PC-9 (cell line): ENCODE measurements at places on chromosomes 16 and 17. TPM values are rescaled to one million over a fixed set of nuclear protein-coding genes. Genes with fewer than 3 reads are reported as not detected.
A peak's percentile ranks its signal among the peaks of the same experiment; 100 is the strongest.

DNA sequence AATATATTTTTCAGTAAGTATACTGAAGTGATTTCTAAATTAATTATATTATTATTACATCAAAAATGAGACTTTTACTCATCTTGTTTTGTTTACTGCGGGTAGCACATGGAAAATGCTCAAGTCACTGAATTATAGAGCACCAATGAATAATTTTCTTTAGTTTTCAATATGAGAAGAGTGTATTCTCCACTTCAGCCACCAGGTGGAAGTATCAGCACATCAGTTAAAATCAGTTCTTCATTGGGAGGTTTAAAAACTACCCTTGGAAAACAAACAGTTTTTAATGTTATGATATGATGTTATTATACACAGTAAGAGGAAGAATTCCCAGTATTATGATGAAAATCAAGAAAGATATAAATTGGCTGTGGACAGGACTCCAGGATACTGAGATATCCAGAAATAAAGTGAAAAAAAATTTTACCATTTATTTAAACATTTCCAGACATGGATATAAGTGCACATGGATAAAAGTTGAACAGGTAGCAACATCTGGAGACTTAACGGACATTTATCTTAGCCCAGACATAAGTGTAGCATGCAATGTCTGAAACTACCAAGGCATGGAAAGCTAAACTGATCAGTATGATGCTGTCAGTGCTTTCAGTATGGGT is 467.3 kb downstream of the KCNJ2 start:
- H3K4me3 ChIP-seq, result no peak overlapping the region
- no peaks in the 10 kb centered on the region for H3K36me3 ChIP-seq
- no peak for DNase-seq
- H3K4me1 ChIP-seq, result no peaks in the 10 kb centered on the region

GRCh38 chr16:22373662-22374310 is 633 bp downstream of the CDR2 start:
- H3K36me3 ChIP-seq, result peaks cover 10% of the 10 kb centered on the region; the same call in 1 of the 2 replicates
- H3K27me3 ChIP-seq, result no peaks in the 10 kb centered on the region
- peak overlapping the region; percentile 45; the same call in 1 of the 2 replicates for H3K27ac ChIP-seq
- H3K4me3 ChIP-seq, result peak overlapping the region; percentile 95

GRCh38 chr17:73833775-73834488 is 189.7 kb upstream of the SDK2 start:
- no peaks in the 10 kb centered on the region for H3K36me3 ChIP-seq
- H3K4me1 ChIP-seq, result no peaks in the 10 kb centered on the region
- no peak for DNase-seq

The KRTAP2-1 gene
- total RNA-seq, result not detected in 2 replicates

DNA sequence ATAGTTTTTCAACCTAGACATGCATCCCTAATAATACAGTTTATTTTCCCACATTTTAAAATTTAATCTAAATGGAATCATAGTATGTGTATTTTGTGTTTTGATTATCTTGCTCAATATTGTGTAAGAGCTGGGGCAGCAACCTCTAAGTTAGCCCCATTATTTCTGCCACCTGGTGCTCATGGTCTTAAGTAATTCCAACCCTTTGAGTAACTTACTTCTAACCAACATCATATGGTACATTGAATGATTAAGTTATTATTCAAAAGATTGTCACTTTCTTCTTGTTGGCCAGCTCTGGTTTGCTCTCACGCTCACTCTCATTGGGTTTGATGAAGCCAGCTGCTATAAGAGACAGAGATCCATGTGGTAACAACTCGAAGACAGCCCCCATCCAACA is 3.9 kb upstream of the KRTAP4-3 start:
- no peak overlapping the region for H3K27ac ChIP-seq
- no peaks in the 10 kb centered on the region for H3K36me3 ChIP-seq
- H3K27me3 ChIP-seq, result no peaks in the 10 kb centered on the region
- H3K4me3 ChIP-seq, result no peak overlapping the region

DNA sequence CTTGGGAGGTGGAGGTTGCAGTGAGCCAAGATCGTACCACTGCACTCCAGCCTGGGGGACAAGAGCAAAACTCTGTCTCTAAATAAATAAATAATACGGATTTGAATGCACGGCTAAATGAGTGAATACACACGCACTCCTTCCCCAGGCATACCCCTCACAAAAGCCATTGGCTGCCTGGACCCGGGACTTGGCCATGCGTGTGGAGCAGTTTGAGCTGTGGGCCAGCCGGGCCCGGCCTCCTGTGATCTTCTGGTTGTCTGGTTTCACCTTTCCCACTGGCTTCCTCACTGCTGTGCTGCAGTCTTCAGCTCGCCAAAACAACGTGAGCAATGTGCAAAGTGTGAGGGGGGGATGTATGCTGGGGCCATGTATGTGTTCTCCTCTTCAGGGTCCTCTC is 1.6 kb upstream of the KDM6B start:
- no peaks in the 10 kb centered on the region for H3K27me3 ChIP-seq
- H3K4me1 ChIP-seq, result peaks cover 5% of the 10 kb centered on the region
- no peaks in the 10 kb centered on the region for H3K36me3 ChIP-seq

- no peaks in the 10 kb centered on the region; the same call in 1 of the 2 replicates for H3K27me3 ChIP-seq
- no peak overlapping the region for H3K4me3 ChIP-seq
- no peak for DNase-seq
These were observed 159.0 kb upstream of the MPHOSPH6 start for GRCh38 chr16:82328881-82329469.

DNA sequence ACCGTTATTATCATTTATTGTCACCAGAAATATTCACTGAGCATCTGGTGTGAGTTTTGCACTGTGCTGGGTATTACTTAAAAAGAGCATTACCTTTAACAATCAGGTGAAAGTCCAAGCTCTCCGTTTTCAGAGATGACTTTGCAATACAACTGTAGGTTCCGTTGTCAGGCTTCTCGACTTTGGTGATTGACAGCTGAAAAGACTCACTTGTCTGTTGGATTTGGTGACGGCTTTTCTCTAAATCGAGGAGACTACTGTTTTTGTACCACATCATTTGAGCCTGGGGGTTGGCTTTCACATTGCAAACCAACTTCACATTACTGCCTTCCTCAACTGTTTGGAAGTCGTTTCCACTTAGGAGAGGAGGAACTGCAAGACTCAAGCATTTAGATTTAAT is 9.1 kb downstream of the TMIGD1 start:
- no peak overlapping the region for H3K4me3 ChIP-seq
- no peak overlapping the region for H3K27ac ChIP-seq
- no peaks in the 10 kb centered on the region for H3K27me3 ChIP-seq
- H3K4me1 ChIP-seq, result peaks cover 37% of the 10 kb centered on the region
- H3K36me3 ChIP-seq, result no peaks in the 10 kb centered on the region

GRCh38 chr17:17018021-17018441 is 24.2 kb upstream of the MPRIP start:
- no peaks in the 10 kb centered on the region for H3K27me3 ChIP-seq
- H3K4me1 ChIP-seq, result peaks cover 98% of the 10 kb centered on the region
- H3K36me3 ChIP-seq, result no peaks in the 10 kb centered on the region

GRCh38 chr16:72270531-72270930 is 98.6 kb upstream of the PMFBP1 start:
- no peaks in the 10 kb centered on the region for H3K27me3 ChIP-seq
- no peak overlapping the region for H3K4me3 ChIP-seq
- DNase-seq, result no peak
- no peak overlapping the region for H3K27ac ChIP-seq
- no peaks in the 10 kb centered on the region for H3K4me1 ChIP-seq

- no peaks in the 10 kb centered on the region for H3K4me1 ChIP-seq
- H3K27me3 ChIP-seq, result peaks cover 83% of the 10 kb centered on the region
- H3K4me3 ChIP-seq, result no peak overlapping the region
- no peak for DNase-seq
These were observed 113.3 kb downstream of the CCT6B start for GRCh38 chr17:34847938-34848337.

- no peaks in the 10 kb centered on the region for H3K36me3 ChIP-seq
- H3K4me1 ChIP-seq, result peaks cover 12% of the 10 kb centered on the region; the same call in 1 of the 2 replicates
- H3K27me3 ChIP-seq, result no peaks in the 10 kb centered on the region
- no peak overlapping the region for H3K27ac ChIP-seq
- H3K4me3 ChIP-seq, result no peak overlapping the region; the same call in 1 of the 2 replicates
These were observed 19.9 kb downstream of the GJD3 start for GRCh38 chr17:40344421-40345160.

DNA sequence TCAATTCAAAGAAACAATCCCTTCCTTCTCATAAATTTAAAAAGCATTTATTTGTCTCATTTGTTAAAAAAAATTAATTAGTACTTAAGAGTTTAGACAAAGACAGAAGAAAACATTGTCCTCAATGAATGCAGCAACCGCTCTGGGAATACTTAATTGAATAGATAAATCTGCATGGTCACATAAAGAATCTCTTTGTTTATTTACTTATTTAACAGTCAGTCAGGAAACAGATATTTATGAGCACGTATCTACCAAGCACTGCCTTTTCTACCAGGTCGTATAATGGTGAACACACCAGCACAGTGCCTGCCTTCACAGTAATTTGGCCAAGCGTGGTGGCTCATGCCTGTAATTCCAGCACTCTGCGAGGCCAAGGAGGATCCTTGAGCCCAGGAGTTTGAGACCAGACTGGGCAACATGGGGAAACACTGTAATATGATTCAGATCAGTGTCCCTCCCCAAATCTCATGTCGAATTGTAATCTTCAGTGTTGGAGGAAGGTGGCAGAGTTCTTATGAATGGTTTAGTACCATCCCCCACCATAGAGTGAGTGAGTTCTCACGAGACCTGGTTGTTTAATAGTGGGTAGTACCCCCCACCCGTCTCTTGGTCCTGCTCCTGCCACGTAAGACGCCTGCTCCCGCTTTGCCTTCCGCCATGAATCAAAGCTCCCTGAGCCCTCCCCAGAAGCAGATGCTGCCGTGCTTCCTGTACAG is 8.1 kb downstream of the WIPI1 start:
- H3K4me3 ChIP-seq, result no peak overlapping the region
- no peak for DNase-seq
- H3K27me3 ChIP-seq, result no peaks in the 10 kb centered on the region
- no peak overlapping the region for H3K27ac ChIP-seq

The PFAS gene
- total RNA-seq, result 54.5 and 68.2 TPM in 2 replicates

The GPRC5C gene
- 27.9 and 32.4 TPM in 2 replicates for total RNA-seq

- no peak overlapping the region for H3K27ac ChIP-seq
- H3K4me1 ChIP-seq, result no peaks in the 10 kb centered on the region
- H3K27me3 ChIP-seq, result no peaks in the 10 kb centered on the region
- no peak overlapping the region for H3K4me3 ChIP-seq
- peaks cover 18% of the 10 kb centered on the region for H3K36me3 ChIP-seq
- peak; percentile 20 for DNase-seq
These were observed 36.4 kb downstream of the AKAP1 start for GRCh38 chr17:57121308-57122042.

The C16orf74 gene
- total RNA-seq, result 44.3 and 51.6 TPM in 2 replicates

- H3K27ac ChIP-seq, result no peak overlapping the region
- DNase-seq, result no peak
- H3K4me1 ChIP-seq, result no peaks in the 10 kb centered on the region
- H3K36me3 ChIP-seq, result no peaks in the 10 kb centered on the region
- no peaks in the 10 kb centered on the region for H3K27me3 ChIP-seq
These were observed 52.0 kb downstream of the TNFRSF13B start for GRCh38 chr17:16919663-16920627.

GRCh38 chr16:50437769-50438437 is 69.1 kb upstream of the BRD7 start:
- H3K36me3 ChIP-seq, result no peaks in the 10 kb centered on the region
- H3K4me3 ChIP-seq, result no peak overlapping the region
- no peak overlapping the region for H3K27ac ChIP-seq
- 0 out of 2 replicates have a peak, but pooled peaks cover 3% of the 10 kb centered on the region for H3K27me3 ChIP-seq

- H3K36me3 ChIP-seq, result no peaks in the 10 kb centered on the region; the same call in 1 of the 2 replicates
- H3K4me3 ChIP-seq, result no peak overlapping the region
- H3K27me3 ChIP-seq, result peaks cover 22% of the 10 kb centered on the region; the same call in 1 of the 2 replicates
- no peak for DNase-seq
- H3K27ac ChIP-seq, result no peak overlapping the region
These were observed 25.7 kb upstream of the ALOX15 start for GRCh38 chr17:4667166-4667565.

The NEUROD2 gene
- not detected in 2 replicates for total RNA-seq

- no peaks in the 10 kb centered on the region for H3K27me3 ChIP-seq
- H3K4me3 ChIP-seq, result no peak overlapping the region
- H3K27ac ChIP-seq, result peak overlapping the region; percentile 59
- no peaks in the 10 kb centered on the region for H3K36me3 ChIP-seq
- DNase-seq, result peak; percentile 96
- peaks cover 24% of the 10 kb centered on the region for H3K4me1 ChIP-seq
These were observed 17.6 kb upstream of the NKD1 start for GRCh38 chr16:50530277-50531236.

DNA sequence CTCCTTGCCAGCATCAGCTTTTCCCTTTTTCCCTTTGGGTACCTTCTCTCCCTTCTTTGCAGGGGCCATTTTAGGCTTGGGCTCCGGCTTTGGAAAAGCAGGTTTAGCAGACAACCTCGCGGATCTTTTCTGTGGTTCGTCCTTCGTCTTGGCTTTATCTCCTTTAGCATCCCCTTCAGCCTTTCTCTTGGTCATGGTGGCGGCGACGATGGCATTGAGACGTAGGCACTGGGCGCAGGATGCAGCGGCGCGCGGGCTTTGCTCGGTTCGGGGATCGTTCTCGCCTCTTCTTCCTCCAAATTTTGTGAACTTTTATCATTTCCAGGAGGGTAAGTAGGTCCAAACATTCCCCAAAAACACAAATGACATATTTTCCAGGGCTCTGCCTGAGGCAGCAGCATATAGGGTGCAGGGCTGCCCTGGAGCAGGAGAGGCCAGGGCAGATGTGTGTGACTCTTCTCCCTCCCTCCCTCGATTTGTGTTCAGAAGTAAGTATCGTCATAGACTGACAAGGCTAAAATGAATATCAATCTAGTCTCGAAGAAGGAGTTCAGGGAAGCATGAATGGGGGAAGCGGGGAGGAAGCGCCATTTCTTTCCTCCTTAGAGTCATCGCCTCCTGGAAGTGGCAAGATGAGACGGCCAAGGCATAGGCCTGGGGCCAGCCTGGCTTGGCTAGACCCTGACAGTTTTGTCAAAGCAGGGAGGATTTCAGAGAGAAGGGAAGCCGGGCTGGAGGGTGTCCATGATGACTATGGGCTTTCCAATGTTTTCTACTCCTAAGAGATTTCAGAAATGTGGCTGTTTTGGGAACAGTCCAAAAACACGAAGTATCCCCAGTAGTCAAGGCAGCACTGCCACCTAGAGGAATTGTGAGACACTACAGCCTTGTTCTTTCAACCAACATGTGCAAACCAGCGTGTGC is 13.2 kb downstream of the CHCT1 start:
- no peak overlapping the region for H3K4me3 ChIP-seq
- no peaks in the 10 kb centered on the region for H3K4me1 ChIP-seq
- DNase-seq, result peak; percentile 72
- H3K27me3 ChIP-seq, result no peaks in the 10 kb centered on the region

DNA sequence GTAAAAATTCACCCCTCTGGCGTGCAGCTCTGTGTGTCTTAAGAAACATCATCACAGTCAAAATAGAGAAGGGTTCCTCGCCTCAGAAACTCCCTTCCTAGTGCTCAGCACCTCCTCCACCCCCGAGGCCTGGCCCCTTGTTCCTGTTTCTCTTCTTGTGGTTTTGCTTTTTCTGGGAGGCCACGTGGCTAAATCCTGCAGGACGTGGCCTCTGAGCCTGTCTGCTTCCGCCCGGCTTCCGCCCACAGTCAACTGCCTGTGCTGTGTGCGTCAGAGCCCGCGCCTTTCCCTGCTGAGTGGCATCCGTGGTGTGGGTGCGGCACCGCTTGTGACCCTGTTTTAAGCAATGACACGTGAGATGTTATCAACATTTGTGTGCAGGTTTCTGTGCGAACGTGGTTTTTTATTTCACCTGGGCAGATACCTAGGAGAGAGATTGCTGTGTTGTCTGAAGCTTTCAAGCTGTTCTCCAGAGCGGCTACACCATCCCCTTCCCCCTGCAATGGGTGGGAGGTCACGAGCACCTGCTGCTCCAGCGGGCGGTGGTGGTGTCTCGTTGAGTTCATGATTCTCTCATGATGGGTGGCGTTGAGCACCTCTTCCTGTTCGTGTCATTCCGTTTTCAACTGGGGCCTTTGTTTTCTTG is 21.7 kb downstream of the ACSF3 start:
- no peak overlapping the region for H3K4me3 ChIP-seq
- DNase-seq, result no peak
- no peaks in the 10 kb centered on the region for H3K4me1 ChIP-seq
- no peak overlapping the region for H3K27ac ChIP-seq

The RPA1 gene
- total RNA-seq, result 201 and 212 TPM in 2 replicates
